ENCODE measurements at places on chromosomes 2 and 18. TPM values are rescaled to one million over a fixed set of nuclear protein-coding genes. Genes with fewer than 3 reads are reported as not detected.

Gene CDKL4
- 0.67 TPM for total RNA-seq

Gene SERPINB2
- 0.63 TPM for total RNA-seq

Gene RAB31
- total RNA-seq: 65.8 TPM

Gene CNRIP1
- total RNA-seq: 99.5 TPM

Gene ITGB6
- total RNA-seq: not detected

Gene MRO
- total RNA-seq: 43.8 TPM

Gene C2orf80
- total RNA-seq: 34.5 TPM

Gene KCNE4
- total RNA-seq: 7.1 TPM

Gene LYPD6B
- total RNA-seq: 3.2 TPM

Gene RAX
- total RNA-seq: not detected

Gene RNU2-63P
- total RNA-seq: not detected

Gene CXCR2
- 3.1 TPM for total RNA-seq

Gene ABCA12
- total RNA-seq: 1.2 TPM

Gene TUBA3E
- total RNA-seq: not detected
